Omental fat pad (tissue), 4 donors: ENCODE measurements at places on chromosomes 7 and 10. TPM values are rescaled to one million over a fixed set of nuclear protein-coding genes. Genes with fewer than 3 reads are reported as not detected.

GPC2 gene
- not detected for total RNA-seq

TTYH3 gene
- total RNA-seq, result 62.6 TPM

ETV1 gene
- total RNA-seq, result 8.8 TPM

FZD1 gene
- total RNA-seq, result 19.7 TPM

TBL2 gene
- 51.6 TPM for total RNA-seq

MLXIPL gene
- total RNA-seq, result 217 TPM

TMEM178B gene
- 1.3 TPM for total RNA-seq
